ENCODE measurements at places on chromosomes 16 and 17. TPM values are rescaled to one million over a fixed set of nuclear protein-coding genes. Genes with fewer than 3 reads are reported as not detected.

Gene ACAP1
- 10.7 TPM for total RNA-seq

Gene MT1A
- 35.2 TPM for total RNA-seq

Gene MYL11
- not detected for total RNA-seq

Gene NLRC3
- total RNA-seq: 2.3 TPM

Gene KAT2A
- 59.5 TPM for total RNA-seq

Gene TP53TG3F
- not detected for total RNA-seq

Gene PLSCR3
- total RNA-seq: 13.2 TPM

Gene TMEM88
- total RNA-seq: 5.5 TPM

Gene CRK
- 71.1 TPM for total RNA-seq

Gene SLC2A4
- 35.5 TPM for total RNA-seq

Gene MAPK7
- 15.3 TPM for total RNA-seq

Gene TEFM
- 1.8 TPM for total RNA-seq

Gene GAS2L2
- total RNA-seq: not detected

Gene KRT37
- total RNA-seq: not detected

Gene OSGIN1
- 26.2 TPM for total RNA-seq

Gene CSHL1
- total RNA-seq: not detected

Gene FSCN2
- 6.4 TPM for total RNA-seq

Gene SYT17
- total RNA-seq: 18.7 TPM

Gene UTS2R
- 0.48 TPM for total RNA-seq

Gene QPRT
- total RNA-seq: 14.3 TPM

Gene ASPHD1
- 0.40 TPM for total RNA-seq

Gene SLC6A2
- not detected for total RNA-seq

Gene SLC47A2
- total RNA-seq: 0.27 TPM

Gene SDR42E1
- total RNA-seq: 3.4 TPM

Gene TPSG1
- total RNA-seq: 24.0 TPM

Gene TBC1D3L
- 15.7 TPM for total RNA-seq

Gene TOP2A
- total RNA-seq: 0.37 TPM

Gene GAS7
- total RNA-seq: 59.1 TPM

Gene AANAT
- total RNA-seq: not detected

Gene TBC1D3K
- not detected for total RNA-seq

Gene PSKH1
- total RNA-seq: 78.9 TPM

Gene HS3ST3A1
- total RNA-seq: 3.6 TPM
